RPMI7951 (cell line): ENCODE measurements at places on chromosomes 4 and X. TPM values are rescaled to one million over a fixed set of nuclear protein-coding genes. Genes with fewer than 3 reads are reported as not detected.

- DNase-seq: no peak
Observed at GRCh38 chrX:57241967-57242366, 44.5 kb upstream of the FAAH2 start.

GRCh38 chr4:178056996-178057395 lies 614.8 kb upstream of the AGA start:
- DNase-seq: no peak

DNA sequence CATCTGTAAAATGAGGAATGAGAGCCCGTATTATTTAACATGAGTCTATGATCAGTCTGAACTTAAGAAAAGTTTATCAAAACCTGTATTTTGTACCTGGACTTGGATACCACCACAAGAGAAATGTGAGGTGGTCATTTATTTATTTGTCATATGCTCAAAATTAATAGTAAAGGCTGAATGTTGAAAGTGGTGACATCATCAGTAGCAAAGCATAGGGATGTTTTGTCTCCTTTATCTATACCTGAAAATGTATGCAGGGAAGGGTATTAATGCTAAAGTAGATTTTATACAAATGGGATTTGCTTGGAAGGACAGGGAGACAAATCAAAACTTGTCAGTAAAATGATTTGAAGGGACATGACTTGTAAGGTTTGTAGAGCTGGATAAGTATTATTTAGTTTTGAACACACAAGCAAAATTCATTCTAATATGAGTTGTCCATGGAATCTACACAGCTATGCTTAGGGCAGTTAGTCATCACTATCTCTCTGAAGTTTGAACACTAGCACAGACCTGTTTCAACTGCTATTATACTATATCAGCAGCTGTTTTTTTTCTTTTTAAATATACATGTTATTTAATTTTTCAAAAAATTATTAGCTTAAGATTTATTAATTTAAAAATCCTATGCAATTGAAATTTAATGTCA lies 52.4 kb upstream of the GUCY1A1 start:
- no peak for DNase-seq

DNA sequence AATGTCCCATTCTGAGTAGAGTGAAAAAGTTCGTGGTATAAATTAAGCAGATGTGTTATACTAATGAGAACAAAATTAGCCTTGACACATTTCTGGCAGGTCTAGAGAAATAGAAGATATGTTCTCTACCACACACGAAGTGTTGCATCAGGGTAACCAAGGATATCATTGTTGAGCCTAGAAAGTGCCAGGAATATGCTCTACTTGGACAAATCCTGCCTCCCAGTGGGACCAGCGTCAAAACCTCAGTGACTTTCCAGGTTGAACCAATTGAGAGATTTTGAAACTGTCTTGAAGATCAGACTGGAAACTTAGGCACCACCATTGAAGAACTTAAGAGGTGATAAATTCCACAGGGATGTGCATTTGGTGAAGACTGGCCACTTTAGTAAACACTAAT lies 115.9 kb downstream of the HPGD start:
- DNase-seq: no peak

The ADH1A gene
- total RNA-seq: not detected in 2 replicates

The SPATA4 gene
- total RNA-seq: not detected in 2 replicates
